ENCODE measurements at places on chromosomes 2 and 18. TPM values are rescaled to one million over a fixed set of nuclear protein-coding genes. Genes with fewer than 3 reads are reported as not detected.
A peak's percentile ranks its signal among the peaks of the same experiment; 100 is the strongest.

FAM210A gene
- 1.9 TPM for total RNA-seq

CFAP65 gene
- not detected for total RNA-seq

IL1RL1 gene
- total RNA-seq = 20.4 TPM

SMAD4 gene
- 42.0 TPM for total RNA-seq

BMP10 gene
- not detected for total RNA-seq

DNA sequence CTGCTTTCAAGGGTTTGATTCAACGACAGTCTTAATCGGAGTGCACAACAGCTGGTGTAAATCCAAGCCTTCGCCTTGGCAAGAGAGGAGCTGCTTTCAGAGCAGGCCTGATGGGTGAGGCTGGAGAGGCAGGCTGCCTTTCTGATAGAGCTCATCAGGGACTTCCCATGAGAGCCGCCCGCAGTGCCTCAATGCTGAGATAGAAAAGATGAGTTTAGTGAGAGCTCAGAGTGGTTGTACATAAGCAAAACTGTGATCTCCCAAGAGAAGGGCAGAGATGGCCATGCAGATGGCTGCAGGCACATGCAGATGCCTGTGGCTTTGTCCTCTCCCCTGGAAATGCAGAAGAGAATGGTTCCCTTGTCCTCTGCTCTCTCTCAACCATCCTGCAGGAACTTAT lies 122.1 kb downstream of the ARL4C start:
- peak; percentile 16 for DNase-seq

DNA sequence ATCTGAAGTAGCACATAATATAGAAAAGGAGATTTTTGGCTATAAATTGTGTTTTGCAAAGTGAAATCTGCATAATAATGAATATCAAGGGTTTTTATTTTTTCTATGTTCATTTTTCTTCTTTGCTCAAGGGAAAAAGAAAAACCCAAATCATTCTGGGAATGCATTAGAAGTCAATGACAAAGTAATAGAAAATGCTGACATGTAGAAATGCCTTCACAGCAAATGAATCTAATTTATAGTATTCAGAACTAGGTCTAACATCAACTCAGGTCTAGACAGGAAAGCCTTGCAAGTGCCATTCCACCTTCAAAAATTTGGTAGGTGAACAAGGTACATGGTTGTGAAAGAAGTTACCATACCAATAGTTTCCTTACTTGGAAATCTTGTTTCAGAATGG lies 831.5 kb upstream of the CELF4 start:
- no peak for DNase-seq

DNA sequence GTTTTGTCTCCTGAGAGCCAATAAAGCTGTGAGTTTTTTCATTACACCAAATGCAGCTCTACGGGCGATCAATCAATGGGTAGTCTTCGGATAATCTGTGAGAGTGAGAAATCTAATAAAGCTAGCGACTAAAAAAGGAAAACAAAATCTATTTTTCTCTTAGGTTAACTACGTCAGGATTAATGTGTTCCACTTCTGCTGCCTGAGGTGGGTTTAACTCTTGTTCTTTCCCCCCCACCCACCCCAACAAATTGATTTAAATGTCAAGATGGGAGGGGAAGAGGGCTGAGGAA lies 63.0 kb upstream of the PSMD14 start:
- DNase-seq = no peak

- DNase-seq = no peak
These were observed 482 bp downstream of the DLGAP1 start for GRCh38 chr18:4454537-4455112.

DNA sequence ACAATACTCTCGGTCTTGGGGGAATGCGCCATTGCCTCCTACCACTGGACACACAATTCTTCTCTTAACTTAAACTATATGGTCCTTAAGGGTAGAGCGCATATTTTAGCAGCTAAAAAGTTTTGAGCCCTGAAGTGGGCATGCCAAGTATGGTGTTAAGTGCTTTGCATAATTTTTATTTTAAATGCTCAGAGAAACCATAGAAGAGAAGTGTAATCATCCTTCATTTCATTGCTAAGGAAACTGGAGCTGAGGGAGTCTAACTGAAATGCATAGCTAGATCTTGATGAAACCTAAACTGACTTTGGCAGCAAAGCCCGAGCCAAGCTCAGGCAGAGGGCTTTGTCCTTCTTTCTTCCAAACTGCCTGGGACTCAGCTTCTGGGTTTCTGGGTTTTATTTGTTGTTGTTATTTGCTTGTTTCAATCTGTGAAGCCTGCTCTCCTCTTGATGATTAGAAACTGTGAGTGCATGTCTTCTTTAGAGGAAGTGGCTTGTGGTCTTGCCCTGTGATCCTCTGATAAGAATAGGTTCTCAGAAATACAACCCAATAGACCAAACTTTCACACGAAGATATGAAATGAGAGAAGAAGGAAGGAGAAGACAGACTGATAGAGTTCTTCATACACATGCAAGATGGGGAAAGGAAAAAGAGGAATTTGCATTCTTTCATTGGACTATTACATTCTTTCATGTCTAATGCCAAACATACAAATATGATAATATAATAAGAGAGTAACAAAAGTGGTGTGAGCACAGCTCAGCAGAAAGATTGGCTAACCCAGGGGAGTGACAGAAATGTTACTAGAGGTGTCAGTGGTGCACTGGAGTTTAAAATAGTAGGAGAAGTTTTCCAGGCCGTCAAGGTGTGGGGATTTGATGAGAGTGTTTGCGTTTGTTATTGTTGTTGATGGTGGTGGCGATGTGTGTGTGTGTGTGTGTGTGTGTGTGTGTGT lies 7.5 kb upstream of the RNF144A start:
- DNase-seq = no peak
